ENCODE measurements at places on chromosomes 11 and 22.

GRCh38 chr11:95232666-95233065 is 1.7 kb upstream of the SESN3 start:
- DNase-seq = no peak

- no peak for DNase-seq
Measured at GRCh38 chr11:134614141-134614540, 202.1 kb upstream of the B3GAT1 start.

- no peak for DNase-seq
Measured at GRCh38 chr11:60950933-60951605, 907 bp downstream of the SLC15A3 start.

DNA sequence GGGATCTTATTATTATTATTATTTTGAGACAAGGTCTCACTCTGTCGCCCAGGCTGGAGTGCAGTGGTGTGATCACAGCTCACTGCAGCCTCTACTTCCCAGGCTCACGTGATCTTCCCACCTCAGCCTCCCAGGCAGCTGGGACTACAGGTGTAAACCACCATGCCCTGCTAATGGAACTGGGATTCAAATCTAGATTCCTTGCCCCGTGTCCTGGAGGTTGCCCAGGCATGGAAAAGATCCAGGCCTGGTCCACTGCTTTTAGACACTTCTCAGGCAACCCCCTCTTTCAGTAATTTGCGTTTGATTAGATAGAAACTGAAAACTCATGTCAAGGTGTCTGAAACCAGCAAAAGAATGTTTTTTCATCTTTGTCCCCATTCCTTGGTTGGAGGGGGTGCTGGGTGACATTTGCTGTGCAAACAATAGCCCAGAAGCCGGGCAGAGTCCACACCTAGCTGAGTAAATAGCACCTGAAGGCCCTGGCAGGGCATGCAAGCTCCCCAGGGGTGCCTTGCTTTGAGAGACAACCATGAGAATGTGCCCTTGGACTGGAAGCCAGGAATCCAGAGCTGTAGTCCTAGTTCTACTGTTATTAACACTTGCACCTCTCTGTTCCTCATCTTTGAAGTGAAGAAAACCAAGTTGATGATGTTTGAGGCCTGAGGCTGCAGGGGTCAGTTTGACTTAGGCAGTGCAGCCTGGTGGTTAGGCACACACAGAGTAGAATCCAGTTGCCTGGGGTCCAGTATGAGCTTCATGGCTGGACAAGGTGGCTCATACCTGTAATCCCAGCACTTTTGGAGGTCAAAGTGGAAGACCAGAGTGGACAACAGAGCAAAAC is 19.1 kb upstream of the XBP1 start:
- no peak for DNase-seq

- DNase-seq = no peak
Measured at GRCh38 chr22:49402169-49402568, 425.5 kb downstream of the BRD1 start.

DNA sequence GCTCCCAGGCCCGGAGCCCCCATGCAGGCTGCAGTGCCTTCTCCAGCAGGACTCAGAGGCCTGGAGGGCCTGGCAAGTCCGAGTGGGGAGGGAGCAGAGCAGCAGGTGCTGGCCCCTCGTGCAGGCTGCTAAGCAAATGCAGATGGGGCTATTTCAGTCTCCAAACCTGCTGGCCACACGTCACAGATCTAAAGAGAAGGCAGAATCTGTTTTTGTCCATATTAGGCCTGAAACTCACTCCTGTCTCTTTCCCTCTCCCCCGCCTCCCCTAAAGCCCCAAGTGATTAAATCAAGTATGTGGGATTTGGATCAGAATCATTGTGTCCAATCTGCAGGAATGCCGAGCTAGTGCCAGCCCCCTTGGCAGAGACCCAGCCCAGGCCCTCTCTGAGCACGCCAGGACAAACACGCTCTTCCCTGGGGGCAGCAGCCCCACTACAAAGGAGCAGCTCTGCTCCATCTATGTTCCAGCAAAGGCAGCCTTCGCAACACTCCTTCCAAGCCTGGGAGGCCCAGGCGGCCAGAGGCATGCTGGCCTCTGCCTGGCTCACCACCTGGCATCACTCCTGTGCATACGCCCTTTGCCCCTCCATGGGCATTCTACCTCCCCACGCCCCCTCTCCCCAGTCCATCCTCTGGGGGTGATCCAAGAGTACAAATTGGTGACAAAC is 26.5 kb downstream of the RPL27A start:
- DNase-seq = no peak

- no peak for DNase-seq
Measured at GRCh38 chr11:130947481-130947880, 31.2 kb upstream of the SNX19 start.

- no peak for DNase-seq
Measured at GRCh38 chr11:67541198-67541597, 18.0 kb upstream of the CABP2 start.

DNA sequence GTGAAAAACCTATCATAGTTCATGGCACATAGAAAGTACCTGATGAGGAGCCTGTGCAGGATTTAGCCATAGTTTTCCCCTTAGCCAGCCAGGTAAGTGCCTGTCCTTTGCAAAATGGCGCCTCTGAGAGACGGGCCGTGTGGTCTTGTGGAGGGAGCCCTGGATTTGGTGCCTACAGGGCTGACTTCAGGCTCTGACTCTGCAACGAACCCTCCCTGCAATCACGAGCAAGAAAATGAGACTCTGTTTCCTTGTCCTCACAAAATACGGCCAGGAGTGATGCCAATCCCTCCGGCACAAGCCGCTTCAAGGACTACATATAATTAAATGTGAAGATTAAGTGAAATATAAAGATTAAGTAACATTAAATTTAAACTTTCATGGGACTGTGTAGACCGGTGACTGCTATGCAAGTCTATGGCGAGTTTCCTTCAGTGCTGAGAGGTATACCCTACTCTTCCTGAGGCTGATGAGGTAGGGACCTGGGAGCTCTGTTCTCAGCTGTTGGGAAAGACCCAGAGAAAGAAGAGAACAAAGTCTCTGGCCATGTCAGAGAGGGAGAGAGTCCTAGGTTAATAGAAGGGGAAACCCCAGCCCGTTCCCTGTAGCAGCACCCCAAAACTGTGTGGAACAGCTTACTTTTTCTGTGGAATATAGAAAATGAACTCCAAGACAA is 6.1 kb upstream of the CXCR5 start:
- no peak for DNase-seq

DNA sequence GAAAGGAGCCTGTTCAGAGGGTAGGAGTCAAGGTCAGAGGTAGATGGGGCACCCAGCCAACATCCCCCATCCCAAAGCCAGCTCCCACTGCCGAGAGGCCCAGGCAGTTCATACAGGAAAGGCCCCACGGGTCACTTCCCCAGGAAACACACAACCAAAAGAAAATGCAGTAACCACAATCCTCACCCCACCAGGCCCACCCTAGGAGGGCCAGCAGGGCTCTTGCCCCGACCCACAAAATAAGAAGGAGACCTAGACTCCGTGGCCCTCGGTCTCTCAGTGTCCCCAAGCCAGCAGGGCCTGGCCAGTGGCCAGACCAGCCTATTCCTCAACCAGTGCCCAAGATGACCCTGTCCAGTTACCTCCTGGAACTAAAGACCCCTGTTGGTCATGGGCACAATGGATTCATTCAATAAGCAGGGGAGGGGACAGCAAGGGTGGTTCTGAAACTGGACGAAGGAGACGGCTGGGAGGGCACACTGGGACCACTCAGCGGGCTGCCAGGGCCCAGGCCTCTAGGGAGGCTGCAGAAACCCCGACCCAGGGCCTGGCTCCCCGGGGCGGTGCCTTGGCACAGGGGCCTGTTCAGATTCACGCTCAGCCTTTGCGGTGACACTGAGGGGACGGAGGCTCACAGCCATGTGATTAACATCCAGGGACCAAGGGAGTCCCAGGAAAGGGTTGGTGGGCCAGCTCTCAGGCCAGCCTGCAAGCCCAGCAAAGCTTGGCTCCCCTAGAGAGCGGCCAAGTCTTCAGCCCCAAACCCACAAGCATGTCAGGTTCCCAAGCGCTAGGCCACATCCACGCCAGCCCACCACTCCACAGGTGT is 5.5 kb downstream of the RAB3IL1 start:
- no peak for DNase-seq

GRCh38 chr11:1558775-1559110 is 13.3 kb downstream of the DUSP8 start:
- no peak for DNase-seq

- peak; percentile 6 for DNase-seq
Measured at GRCh38 chr11:15507592-15507991, 392.9 kb downstream of the INSC start.

DNA sequence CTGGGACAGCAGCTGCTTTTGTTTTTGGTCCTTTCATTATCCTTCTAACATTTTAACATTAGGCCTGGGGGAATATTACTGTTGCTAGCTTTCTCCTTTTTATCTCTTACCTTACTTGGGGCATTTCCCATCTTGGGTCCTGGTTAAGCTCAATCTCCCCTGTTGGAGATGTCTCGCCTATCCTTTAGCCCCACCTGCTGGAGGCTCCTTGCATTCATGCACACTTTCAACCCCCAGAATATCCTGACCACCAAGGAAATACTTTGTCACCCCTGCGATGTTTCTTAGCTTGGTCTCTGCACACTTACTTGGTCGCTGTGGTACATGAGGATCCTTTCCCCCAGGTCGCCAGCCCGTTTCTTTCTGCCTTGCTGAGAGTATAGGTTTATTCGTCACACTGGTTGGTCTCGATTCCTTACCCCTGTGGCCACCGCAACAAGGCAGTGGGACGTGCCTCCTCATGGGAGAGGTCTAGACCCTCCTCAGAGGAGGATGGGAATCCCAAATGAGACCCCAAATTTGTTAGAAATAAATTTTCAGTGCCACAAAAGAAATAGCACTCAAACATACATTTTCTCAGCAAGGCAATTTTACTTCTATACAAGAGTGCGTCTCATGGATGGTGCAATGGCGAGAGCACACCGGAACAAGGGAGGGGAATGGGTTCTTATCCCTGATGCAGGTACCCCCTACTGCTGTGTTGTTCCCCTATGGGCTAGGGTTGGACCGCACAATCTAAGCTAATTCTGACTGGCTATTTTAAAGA is 5.4 kb upstream of the TXN2 start:
- DNase-seq = no peak

- no peak for DNase-seq
Measured at GRCh38 chr22:36365020-36365411, 22.8 kb downstream of the MYH9 start.

DNA sequence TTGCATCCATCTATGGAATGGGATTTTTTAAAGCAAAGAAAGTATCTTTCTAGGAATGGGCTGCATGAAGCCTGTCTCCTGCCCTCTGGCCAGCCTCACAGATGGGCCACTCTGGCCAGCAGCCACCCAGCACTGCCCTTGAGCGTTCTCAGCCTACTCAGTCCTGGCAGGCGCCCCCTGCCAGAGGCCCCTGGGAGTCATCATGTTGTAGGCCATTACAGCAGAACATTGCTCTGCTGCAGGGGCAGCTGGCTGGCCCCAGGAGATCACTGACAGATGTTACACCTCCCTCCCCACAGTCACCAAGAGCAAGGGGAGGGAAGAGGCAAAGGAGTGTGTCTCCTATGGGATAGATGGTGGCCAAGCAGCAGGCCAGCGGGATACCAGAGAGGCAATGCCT is 363.7 kb downstream of the NXPE2 start:
- no peak for DNase-seq

DNA sequence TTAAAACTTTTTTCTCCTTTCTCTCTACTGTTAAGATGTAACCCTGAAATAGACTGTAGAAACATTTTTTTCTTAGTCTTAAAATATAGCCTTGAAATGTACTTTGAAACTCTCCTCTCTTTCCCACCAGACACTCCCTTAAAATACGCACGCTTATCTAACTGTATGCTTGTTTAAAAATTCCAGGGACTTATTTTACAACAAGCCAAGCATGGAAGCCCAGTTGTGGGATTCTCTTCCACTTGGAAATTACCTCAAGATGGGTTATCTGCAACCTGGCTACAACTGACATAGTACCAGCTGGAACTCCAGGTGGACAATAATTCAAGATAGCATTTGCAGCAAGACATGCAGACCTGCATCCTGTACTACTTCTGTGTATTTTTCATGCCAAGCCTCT is 12.1 kb upstream of the CHORDC1 start:
- no peak for DNase-seq

- DNase-seq = no peak
Measured at GRCh38 chr11:76566811-76567210, 103.7 kb downstream of the LRRC32 start.

DNA sequence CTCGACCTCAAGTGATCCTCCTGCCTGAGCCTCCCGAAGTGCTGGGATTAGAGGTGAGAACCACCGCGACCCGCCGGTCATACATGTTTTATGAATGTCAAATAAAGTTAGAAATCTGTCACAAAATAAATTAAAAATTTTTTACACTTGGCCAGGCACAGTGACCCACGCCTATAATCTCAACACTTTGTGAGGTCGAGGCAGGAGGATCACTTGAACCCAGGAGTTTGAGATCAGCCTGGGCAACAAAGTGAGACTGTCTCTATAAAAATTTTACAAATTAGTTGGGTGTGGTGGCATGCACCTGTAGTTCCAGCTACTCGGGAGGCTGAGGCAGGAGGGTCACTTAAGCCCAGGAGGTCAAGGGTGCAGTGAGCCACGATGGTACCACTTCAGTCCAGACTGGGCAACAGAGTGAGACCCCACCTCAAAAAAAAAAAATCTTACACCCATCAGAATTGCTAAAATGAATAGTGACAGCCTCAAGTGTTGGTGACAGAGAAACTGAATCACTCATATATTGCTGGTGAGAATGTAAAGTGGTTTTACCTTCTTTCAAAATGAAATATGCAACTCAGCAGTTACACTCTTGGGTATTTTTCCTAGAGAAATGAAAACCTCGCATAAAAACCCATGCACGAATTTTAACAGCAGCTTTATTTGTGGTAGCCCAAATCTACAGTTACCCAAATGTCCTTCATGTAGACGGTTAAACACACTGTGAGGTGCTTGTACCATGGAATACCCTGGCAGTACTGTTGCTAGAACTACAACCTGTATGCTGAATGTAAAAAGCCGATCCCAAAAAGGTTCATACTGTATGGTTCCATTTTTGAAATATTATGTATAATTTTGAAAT is 55.4 kb downstream of the MED15 start:
- no peak for DNase-seq

- no peak for DNase-seq
Measured at GRCh38 chr11:44777209-44778194, 50.7 kb downstream of the TSPAN18 start.

GRCh38 chr11:59266491-59266890 is 53.8 kb upstream of the MPEG1 start:
- no peak for DNase-seq

DNA sequence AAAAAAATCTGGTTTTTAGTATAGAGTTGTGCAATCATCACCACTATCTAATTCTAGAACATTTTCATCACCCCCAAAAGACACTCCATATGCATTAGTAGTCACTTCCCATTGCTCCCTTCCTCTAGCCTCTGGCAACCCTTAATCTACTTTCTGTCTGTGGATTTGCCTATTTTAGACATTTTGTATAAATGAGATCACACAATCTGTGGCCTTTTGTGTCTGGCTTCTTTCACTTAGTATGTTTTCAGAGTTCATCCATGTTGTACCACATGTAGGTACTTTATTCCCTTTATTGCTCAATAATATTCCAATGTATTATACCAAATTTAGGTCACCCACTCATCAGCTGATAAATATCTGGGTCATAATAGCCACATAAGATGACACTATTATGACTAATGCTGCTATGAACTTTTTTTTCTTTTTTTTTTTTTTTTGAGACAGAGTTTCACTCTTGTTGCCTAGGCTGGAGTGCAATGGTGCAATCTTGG is 67.5 kb upstream of the SCUBE2 start:
- DNase-seq = no peak
